ENCODE measurements at places on chromosomes 1 and 21.
A peak's percentile ranks its signal among the peaks of the same experiment; 100 is the strongest.

DNA sequence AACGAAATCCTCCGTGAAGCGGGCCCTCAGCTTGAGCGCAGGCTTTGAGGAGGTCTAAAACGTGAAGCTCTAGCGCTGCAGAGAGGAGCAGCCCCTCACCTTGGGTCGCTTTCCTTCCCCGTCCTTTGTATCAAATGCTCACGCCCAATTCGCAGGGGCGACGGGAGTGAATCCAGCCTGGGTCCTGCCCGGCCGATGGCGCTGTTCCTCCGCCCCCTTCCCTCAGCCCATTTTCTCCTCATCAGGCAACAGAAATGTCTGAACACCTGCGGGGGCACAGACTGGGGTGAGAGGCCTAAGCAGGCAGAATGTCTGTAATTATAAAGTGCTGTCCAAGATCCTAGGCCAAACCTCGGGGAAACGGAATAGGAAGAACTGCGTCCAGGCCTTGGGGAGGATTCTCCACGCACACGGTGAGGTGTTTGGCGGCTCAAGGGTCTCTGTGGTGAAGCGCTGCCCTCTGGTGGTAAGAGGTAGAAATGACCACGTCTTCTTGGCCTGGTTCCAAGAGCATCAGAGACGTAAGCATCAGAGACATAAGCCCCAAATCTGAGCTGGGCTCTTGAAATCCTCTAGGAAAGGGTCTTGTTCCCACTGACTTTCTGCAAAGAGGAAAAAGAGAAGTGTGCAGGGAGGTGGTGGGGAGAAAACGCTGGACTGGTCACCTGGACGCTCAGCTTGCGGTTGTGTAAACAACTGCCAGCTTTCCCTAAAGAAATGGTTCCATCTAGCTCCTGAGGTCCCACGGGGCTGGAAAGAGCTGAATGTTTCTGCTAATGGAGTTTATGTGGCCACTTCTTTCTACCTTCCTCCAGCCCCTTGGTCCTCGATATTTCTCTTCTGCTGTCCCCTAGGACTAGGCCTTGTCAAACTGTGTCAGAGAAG lies 92.1 kb upstream of the CD53 start:
- DNase-seq, result peak; percentile 24

- no peak for DNase-seq
These were observed 22.2 kb downstream of the MRPL39 start for GRCh38 chr21:25584833-25585676.

DNA sequence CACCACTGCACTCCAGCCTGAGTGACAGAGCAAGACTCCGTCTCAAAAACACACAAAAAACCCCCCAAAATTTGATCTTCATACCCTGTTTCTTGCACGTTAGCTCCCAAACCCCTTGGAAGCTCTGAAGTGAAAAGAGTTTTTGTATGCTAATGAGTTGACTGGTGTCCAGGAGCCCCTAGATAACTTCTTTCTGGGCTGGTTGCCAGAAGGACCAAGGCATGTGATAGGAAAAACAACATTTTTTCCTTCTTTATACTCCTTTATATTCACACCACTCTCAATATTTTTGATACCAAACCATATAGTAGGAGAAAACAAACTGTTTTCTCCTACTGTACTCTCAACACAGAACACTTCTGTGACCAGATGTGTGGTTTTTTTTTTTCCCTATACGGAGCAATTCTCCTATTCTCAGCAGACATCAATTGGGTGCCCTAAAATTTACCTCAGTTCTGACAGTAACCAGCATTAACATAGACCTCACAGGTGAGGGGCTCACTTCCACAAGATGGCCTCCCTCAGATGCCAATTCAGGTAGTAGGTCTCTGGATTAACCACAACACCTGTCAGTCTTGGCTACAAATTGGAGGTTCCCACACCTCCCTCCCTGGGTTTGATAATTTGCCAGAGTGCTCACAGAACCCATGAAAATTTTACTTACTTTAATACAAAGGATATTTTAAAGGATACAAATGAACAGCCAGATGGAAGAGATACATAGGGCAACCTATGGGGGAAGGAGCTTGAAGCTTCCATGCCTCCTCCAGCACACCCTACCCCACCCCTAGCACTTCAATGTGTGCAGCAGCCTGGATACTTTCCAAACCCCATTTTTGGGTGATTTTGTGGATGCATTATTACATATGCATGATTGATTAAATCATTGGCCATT lies 25.6 kb downstream of the ZYG11B start:
- DNase-seq, result no peak

- DNase-seq, result no peak
These were observed 51.7 kb upstream of the EDEM3 start for GRCh38 chr1:184806296-184806721.
